ENCODE measurements at places on chromosomes 7 and 10.

GRCh38 chr7:148708026-148708885, 9.6 kb downstream of the CUL1 start:
- no peak for DNase-seq

DNA sequence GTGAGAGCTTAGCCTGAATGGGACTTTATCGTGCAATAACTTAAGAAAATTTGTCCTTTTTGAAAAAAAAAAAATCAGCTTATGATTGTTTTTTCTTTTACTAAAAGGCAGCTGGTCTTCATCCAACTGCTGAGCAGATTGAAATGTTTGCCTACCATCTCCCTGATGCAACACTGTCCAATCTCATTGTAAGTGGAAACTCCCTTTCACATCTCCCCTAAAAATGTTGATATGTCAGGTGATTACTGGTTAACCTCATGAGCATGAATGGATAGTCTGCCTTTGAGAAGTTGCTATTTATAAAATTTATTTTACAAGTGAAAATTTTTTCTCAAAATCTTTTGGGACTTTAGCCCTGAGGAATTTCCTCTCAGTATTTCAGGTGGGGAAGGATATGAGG, 17.8 kb upstream of the HKDC1 start:
- no peak for DNase-seq

DNA sequence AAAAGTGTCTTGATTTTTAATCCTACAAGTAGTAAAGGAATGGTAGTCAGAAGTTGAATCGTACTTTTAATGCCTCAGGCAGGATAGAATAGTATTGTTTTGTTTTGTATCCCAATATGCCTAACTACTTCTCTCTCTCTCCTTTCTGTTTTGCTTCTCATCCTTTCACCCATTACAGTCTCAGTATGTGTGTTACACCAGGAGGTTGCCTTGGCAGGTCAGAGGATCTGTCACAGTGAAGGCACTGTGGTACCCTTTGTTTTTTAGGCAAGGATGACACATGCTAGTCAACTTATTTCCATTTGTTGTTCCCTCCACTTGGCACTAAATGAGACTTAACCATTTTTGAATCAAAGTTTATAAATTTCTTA, 94.4 kb downstream of the MAPK8 start:
- DNase-seq = no peak

- DNase-seq = no peak
Observed at GRCh38 chr10:43254881-43255633, 11.8 kb downstream of the RASGEF1A start.

GRCh38 chr7:107353701-107354100, 116.2 kb upstream of the GPR22 start:
- DNase-seq = no peak

- no peak for DNase-seq
Observed at GRCh38 chr10:30995081-30995770, 36.4 kb downstream of the ZNF438 start.

DNA sequence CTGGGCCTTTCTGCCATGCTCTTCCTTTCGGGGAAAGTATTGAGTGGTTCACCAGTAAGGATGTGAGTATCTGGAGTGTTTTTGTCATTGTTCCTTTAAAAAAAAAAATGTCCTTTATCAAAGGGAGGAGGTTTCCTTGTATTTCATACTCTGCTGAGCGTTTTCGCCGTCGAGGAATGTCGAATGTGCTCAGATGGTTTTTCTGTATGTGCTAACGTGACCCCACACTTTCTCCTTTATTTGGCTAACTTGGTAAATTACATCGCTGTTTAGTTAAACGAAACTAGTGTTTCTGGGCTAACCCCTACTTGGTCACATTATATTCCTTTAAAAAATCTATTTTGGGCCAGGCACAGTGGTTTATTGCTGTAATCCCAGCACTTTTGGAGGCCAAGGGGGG, 45.9 kb downstream of the INPP5A start:
- DNase-seq = no peak

DNA sequence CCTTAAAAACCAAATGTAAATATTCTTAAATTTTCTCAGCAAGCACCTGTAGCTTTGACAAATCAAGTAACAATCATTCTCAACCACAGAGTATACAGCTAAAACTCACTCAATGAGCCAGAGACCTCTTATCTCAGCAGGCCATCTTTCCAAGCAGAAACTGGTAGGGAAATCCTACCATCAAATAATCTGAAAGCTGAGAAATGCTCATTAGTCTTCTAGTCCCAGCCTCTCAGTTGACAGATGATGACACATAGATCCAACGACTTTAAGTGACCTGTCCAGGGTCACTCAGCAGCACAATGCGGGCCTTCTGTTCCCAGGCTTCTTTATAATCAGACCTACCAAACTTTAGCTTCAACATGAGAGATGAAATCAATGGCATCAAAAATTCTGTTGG, 184.6 kb downstream of the SGMS1 start:
- DNase-seq = no peak

DNA sequence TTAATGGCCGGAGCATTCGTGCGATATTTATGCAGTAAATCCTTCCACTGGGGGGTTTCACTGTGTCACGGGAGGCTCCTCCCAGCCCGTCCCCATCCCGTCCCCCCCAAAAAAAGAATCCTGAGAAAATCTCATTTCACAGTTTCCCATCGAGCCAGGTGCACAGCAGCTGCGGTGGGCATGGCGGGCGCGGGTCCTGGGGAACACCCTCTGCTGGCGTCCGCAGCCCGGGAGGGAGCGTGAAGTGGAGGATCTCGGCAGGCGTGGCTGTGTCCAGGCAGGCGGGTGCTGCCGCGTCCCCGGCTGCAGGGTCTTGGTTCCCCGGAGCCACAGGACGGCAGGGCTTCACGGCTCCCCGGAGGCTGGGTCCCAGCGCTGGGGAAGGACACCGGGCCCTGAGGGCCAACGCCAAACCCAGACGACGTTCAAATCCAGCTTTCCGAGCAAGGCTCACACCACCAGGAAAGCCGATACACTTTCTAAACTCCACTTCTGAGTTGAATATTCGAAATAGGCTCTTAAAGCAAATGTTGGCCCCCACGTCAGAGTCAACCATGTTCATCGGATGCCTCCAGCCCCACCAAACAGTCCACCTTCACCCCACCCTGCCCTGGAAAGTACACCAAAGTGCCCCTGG, 55.7 kb downstream of the PDGFA start:
- DNase-seq = no peak

DNA sequence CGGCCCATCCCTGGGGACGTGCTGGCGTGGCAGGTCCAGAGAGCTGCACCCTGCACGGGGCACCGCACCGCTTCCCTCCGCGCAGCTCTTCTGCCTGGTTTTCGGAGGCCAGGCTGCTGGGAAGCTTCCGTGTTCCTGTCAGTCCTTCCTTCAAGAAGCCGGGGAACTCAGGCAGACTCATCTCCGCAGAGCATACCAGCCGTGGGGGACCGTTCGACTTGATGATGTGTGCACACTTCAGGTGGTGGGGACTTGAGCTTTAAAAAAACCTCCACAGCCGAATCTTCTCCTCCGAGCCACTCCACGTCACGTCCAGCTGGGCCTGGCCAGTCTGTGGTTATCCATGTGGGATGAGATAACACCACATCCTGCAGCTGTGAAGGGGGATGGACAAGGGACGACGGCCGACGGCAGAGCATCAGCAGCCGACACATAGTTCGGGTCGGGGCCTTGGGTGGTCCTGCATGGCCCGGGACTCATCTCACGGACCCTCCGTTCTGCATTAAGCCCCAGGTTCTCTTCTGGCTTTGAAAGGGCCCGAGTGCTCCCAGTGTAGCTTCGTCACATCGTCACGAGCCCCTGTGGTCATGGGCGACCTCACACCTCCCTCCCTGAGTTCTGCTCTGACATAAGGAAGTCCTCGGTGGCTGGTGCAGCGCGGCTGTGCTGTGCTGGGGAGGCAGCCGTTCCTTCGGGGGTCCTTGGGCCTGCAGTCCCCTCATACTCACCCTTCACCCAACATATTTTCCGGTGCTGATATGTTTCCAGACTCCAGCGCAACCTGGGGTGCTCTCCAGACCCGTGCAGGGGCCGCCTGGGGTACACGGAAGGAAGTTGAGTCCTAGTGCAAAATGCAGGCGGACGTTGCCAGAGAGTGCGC, 4.5 kb upstream of the BHLHA15 start:
- DNase-seq = no peak

DNA sequence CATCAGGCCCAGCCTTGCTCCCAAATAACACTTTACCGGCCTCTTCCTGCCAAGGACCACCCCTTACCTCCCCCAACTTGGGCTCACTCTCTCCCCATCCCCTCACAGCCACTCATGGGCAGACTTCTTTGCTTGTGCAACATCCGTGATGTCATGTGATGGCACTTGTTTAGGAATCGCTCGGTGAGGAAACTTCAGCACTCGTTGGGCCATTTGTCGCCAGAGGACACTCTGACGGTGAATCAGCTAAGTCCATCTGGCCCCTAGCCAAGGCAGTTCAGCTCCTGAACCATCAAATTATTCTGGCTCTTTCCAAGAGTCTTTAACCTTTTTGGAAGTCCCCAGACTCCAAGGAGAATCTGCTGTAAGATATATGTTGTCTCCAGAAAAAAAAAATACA, 19.2 kb downstream of the BTBD16 start:
- DNase-seq = no peak

GRCh38 chr7:149868623-149869290, 5.0 kb upstream of the ATP6V0E2 start:
- DNase-seq = no peak

GRCh38 chr10:15624401-15625196, 95.1 kb downstream of the ITGA8 start:
- no peak for DNase-seq

GRCh38 chr7:14582010-14582409, 320.5 kb downstream of the DGKB start:
- DNase-seq = no peak

GRCh38 chr10:47081264-47081663, 170.0 kb downstream of the PTPN20 start:
- no peak for DNase-seq

DNA sequence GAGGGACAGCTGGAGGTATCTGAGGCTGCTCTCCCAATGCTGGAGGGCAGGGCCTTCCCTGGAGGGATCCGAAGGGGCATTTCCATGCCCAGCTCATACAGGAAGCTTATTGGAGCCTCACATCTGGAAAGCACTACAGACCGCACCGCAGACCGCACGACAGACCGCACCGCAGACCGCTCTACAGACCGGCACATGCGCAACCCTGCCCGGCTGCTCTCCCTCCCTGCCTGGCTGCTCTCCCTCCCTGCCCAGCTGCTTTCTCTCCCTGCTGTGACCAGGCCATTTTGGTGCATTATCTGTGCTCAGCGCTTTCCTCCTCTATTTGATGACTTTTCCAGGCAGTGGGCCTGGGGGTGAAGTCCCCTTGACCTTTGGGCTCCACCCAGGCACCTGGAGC, 39.6 kb upstream of the EN2 start:
- no peak for DNase-seq

GRCh38 chr7:14637968-14638367, 264.6 kb downstream of the DGKB start:
- no peak for DNase-seq

Measured in activated CD8-positive, alpha-beta memory T cell treated with anti-CD3 and anti-CD28 coated beads for 1 hour (primary cell).